Gastroesophageal sphincter (tissue), 4 donors: ENCODE measurements at places on chromosomes 7 and 10.

DNA sequence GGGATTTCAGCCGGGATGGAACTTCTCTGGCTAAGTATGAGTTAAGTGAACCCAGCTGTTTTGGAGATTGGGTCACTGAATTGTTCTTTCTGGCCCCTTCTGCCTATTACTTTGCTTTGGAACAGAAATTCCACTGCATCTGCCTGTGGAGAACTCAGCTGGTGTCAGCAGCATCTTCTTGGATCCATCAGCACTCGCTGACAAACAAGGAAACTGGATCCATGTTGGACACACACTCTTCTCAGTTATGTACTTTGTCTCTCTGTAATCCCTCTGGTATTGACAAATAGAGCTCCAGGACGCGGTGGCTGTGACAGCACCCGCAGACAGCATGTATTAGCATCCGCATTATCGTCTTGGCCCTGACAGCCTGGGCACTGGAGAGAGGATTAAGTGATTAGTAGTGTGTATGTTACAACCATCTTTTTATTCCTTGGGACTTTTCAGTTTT is 73.0 kb upstream of the BMPER start:
- no peaks in the 10 kb centered on the region for H3K4me1 ChIP-seq
- H3K27me3 ChIP-seq: no peaks in the 10 kb centered on the region
- ATAC-seq: peak; percentile 72
- no peaks in the 10 kb centered on the region for H3K36me3 ChIP-seq
- no peak overlapping the region for H3K4me3 ChIP-seq

GRCh38 chr10:3426190-3426845 is 253.7 kb upstream of the PITRM1 start:
- ATAC-seq: no peak
- no peaks in the 10 kb centered on the region for H3K36me3 ChIP-seq
- no peak overlapping the region for H3K4me3 ChIP-seq
- no peaks in the 10 kb centered on the region for H3K27me3 ChIP-seq
- H3K27ac ChIP-seq: peak overlapping the region; percentile 41

GRCh38 chr7:12025246-12025645 is 185.8 kb upstream of the TMEM106B start:
- no peak overlapping the region for H3K27ac ChIP-seq
- no peaks in the 10 kb centered on the region for H3K27me3 ChIP-seq
- no peaks in the 10 kb centered on the region for H3K4me1 ChIP-seq
- H3K36me3 ChIP-seq: no peaks in the 10 kb centered on the region
- H3K4me3 ChIP-seq: no peak overlapping the region

- H3K4me3 ChIP-seq: no peak overlapping the region
- no peak for ATAC-seq
- peaks cover 67% of the 10 kb centered on the region for H3K36me3 ChIP-seq
- H3K27me3 ChIP-seq: no peaks in the 10 kb centered on the region
- no peak overlapping the region for H3K27ac ChIP-seq
Observed at GRCh38 chr7:93310346-93310745, 78.2 kb downstream of the VPS50 start.

- ATAC-seq: no peak
- H3K27ac ChIP-seq: no peak overlapping the region
- peaks cover 6% of the 10 kb centered on the region for H3K36me3 ChIP-seq
- H3K4me1 ChIP-seq: no peaks in the 10 kb centered on the region
- H3K27me3 ChIP-seq: no peaks in the 10 kb centered on the region
Observed at GRCh38 chr7:121261207-121261884, 67.5 kb upstream of the WNT16 start.

- peak overlapping the region; percentile 96 for H3K27ac ChIP-seq
- no peak for ATAC-seq
- no peaks in the 10 kb centered on the region for H3K36me3 ChIP-seq
Observed at GRCh38 chr7:76048668-76048988, 722 bp downstream of the MDH2 start.

DNA sequence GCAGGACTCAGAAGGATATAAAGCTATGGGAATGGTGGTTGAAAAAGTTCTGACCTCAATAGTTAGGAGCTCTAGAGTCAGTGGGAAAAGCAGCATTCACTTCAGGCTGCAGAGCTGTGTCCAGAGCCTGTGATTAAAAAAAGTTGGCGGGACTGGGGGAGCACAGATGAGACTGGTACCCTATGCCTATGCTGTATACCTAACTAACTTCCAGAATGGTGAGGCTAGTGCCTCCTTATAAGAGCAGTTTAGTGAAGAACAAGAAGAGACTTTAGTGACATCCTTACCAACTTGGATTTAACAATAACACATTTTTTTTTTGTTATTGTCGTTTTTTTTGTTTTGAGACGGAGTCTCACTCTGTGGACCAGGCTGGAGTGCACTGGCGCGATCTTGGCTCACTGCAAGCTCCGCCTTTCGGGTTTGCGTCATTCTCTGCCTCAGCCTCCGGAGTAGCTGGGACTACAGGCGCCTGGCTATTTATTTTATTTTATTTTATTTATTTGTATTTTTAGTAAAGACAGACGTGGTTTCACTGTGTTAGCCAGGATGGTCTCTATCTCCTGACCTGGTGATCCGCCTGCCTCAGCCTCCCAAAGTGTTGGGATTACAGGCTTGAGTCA is 6.6 kb upstream of the ZNF282 start:
- H3K27me3 ChIP-seq: no peaks in the 10 kb centered on the region
- no peaks in the 10 kb centered on the region for H3K4me1 ChIP-seq
- no peak for ATAC-seq

GRCh38 chr7:37982423-37982822 is 62.0 kb downstream of the EPDR1 start:
- ATAC-seq: no peak
- no peak overlapping the region for H3K27ac ChIP-seq
- no peaks in the 10 kb centered on the region for H3K36me3 ChIP-seq
- H3K27me3 ChIP-seq: no peaks in the 10 kb centered on the region
- no peaks in the 10 kb centered on the region for H3K4me1 ChIP-seq
- H3K4me3 ChIP-seq: no peak overlapping the region
